ENCODE measurements at places on chromosomes 2 and 18.
A peak's percentile ranks its signal among the peaks of the same experiment; 100 is the strongest.

DNA sequence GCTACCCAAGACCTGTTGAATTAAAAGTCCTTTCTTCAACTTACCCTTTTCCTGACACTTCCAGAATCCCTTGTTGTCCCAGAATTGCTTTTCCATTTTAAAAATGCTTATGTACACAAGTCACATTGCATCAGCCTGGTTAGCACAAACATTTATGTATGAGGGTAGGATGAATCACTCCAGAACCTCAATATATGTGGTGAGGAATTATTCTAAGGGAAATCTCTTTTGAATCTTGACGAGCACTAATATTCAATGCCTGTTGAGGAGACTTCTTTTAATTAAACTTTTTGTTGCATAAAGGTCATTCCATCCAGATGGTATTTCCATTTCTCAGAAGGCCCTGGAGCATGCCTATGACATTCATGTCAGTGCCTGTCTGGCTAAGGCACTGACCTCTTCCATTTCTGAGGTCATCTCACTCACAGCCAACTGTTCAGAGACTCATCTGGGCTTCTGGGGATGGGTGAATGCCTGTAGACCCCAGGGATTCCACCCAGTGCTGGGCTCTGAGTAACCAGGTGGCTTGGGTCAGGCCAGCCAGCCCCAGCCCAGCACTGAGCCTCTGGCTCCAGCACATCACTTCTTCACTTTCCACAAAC is 28.2 kb downstream of the ACMSD start:
- no peak for DNase-seq

DNA sequence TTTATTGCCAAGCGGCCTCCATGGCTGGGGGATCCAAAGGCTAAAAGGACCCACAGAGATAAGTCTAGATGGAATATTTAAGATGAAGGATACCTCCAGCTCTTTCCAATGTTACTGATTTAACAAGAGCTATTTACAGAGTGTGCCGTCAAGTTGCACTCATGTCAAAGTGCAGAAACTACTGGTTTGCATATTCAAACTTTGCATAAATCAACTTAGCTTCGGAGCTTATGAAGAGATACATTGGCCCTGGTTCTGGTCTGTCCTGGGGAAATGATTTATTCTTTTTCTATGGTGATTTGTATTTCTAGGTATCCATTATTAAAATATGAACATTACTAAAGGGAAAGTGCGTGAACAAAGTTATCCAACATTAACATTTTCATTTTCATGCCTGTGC is 14.4 kb upstream of the MYO5B start:
- no peak for DNase-seq

DNA sequence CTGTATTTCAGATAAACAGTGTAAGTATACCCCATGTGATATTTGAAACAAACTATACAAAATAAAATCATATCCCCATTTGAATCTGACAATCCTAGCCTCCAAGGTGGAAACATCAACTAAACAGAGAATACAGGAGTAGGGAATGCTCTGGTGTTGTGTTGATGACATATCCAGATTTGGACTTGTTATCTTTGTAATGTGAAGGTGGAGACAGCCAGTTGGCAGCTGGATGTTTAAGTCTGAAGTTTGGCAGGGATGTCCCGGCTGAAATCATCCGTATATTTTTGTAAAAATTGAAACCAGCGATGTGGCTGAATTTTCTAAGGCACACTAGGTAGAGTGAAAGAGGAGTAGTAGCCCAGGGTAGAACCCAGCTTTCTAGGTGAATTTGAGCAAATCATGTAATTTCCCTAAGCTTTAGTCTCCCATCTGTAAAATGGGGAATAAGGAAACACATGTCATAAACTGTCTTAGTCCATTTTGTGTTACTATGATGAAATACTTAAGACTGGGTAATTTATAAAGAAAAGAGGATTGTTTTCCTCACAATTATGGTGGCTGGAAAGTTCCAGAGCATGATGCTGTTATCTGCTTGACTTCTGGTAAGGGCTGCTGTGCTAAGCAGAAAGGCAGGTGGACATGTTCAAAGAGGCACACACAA is 246.6 kb upstream of the APCDD1 start:
- no peak for DNase-seq

DNA sequence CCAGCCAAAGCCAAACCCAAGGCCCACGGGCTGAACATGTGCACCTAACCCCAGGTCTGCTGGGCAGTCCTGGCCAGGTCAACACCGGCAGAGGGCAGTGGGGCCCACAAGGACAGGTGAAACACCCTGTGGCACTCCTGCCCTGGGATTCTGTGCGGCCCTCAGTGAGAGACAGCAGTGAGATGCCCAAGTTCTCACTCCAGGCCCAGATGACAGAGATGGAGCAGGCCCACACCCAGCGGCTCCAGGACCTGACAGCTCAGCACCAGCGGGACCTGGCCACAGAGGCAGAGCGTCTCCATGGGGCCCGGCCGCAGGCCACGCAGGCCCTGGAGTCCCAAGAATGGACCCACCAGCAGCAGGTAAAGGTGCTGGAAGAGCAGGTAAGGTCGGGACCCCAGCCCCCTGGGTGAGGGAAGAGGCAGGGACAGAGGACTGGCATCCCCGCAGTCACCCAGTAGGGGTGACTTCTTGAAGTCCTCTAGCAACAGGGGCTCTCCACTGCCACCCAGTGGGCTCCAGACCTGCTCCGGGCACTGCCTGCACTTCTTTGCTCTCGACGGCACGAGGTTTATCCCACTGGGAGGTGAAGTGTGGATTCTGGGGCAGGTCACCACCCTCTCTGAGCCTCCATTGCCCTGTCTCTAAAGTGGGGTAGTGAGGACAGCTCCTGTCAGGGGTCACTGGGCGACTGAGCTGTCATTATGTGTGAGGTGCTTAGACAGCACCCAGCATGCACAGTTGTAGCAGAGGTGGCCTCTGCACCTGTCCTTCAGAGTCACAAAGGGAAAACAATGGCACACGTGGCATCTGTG is 8.8 kb upstream of the SNED1 start:
- DNase-seq = peak; percentile 37

All from OCI-M1 (cell line).